GM19239 (cell line): ENCODE measurements at places on chromosomes 3 and 15.

- DNase-seq, result no peak
These were observed 35.9 kb upstream of the DUSP7 start for GRCh38 chr3:52092271-52092660.

GRCh38 chr3:187839422-187839821 lies 94.2 kb upstream of the BCL6 start:
- no peak for DNase-seq

GRCh38 chr15:36156879-36157427 lies 422.5 kb upstream of the CDIN1 start:
- DNase-seq, result no peak

GRCh38 chr3:115380883-115381572 lies 233.9 kb upstream of the ZBTB20 start:
- no peak for DNase-seq

DNA sequence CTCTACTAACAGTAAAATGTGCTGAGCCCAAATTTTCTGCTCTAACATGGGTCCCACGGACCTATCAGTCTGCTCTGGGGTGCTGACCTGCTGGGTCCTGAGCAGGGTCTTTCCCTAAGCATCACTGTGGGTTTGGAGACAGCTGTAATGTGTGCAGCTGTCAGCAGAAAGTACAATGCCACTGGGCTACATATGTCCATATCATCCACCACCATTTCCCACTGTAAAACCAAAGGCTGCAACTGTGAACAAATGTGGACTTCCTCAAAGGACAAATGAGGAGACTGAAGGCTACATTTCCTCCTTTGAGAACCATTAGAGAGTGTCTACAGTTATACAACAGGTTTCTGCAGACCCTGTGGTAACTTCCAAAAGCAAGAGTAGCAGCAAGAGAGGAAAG lies 33.8 kb upstream of the IP6K2 start:
- DNase-seq, result no peak

DNA sequence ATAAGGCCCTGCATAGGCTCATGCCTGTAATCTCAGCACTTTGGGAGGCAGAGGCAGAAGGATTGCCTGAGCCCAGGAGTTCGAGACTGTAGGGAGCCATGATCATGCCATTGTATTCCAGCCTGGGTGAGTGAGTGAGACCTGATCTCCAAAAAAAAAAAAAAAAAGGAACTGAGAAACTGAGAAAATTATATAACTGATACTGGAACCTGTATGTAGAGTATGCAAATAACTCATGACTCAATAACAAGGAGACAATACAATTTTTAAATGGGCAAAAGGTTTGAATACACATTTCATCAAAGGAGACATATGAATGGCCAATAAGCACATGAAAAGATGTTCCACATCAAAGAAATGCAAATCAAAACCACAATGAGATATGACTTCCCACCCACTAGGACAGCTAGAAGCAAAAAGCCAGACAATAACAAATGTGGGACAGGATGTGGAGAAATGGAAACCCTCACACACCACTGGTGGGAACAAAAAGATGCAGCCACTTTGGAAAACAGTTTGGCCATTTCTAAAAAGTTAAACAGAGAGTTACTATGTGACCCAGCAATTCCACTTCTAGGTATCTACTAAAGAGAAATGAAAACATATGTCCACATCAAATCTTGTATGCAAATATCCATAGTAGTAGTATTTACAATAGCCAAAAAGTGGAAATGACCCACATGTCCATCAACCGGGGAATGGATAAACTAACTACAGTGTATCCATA lies 70.7 kb downstream of the IQSEC1 start:
- no peak for DNase-seq

DNA sequence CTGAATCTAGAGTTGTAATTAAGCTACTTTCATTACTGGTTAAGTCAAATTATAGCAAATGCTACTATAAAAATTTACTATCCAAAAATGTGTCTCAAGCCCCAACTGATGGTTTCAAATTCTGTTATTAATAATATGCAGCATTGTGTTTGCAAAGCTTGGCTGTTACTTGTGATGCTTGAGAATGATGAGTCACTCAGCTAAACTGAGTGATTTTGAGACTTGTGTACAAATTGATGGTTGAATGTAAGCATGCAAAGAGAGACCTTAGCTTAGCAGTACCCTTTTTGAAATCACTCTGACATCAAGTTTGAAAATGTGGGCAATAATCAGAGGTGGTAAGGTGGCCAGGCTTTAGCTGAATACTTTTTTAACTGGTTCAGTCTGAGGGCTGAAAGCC lies 27.6 kb downstream of the OPA1 start:
- no peak for DNase-seq
